GF-D8 (cell line): ENCODE measurements at places on chromosomes 7 and 10.

- no peak for DNase-seq
Measured at GRCh38 chr10:22649994-22650393, 64.4 kb downstream of the PIP4K2A start.

GRCh38 chr10:69718951-69719350 lies 82.8 kb upstream of the COL13A1 start:
- DNase-seq: no peak

DNA sequence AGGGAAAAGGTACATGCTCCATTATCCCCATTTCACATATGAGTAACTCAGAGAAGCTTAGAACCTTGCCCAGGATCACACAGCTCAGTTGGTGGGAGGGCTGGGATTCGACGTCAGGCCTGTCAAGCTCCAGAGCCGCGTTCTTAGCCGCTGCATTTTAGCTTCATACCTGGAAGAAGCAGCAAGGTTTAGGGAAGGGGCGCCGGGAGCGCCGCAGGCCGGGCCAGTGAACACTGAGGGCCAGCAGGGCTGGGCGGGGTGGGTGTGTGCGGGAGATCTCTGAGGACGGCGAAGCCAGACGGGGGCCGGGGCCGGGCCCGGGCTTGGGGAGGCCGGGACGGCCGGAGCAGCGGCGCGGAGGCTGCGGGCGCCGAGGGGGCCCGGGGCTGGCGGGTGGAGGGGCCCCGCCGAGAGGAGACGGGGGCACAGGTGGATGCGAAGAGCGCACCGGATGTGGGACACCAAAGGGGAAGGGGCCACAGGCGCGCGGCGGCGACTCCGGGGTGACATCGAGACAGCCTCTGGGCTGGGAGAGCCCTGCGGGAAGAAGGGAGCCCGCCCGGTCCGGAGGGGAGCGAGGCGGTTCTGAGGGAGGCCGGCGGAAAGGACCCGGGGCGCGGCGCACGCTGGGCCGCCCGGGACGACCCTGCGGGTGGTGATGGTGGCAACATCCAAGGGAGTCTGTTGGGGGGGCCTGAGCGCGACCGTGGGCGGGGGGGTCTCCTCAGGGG lies 498 bp downstream of the NDST2 start:
- no peak for DNase-seq

DNA sequence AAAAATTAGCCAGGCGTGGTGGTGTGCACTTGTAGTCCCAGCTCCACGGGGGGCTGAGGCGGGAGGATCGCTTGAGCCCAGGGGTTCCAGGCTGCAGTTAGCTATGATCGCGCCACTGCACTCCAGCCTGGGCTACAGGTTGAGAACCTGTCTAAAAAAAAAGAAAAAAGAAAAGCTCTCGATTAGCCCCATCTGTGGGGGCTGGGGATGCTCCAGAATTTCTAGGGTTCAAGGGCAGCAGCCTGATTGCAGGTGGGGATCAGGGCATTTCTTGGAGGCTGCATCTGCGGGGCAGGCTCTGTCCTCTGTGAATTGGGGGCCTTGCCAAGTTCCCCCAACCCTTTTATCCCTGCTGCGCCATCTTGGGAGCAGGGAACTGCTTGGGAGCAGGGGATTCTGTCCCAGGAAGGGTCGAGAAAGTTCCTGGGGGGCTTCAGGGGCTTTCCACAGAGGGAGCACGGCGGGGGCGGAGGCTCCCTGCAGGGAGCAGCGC lies 651 bp upstream of the ARPC1A start:
- no peak for DNase-seq

DNA sequence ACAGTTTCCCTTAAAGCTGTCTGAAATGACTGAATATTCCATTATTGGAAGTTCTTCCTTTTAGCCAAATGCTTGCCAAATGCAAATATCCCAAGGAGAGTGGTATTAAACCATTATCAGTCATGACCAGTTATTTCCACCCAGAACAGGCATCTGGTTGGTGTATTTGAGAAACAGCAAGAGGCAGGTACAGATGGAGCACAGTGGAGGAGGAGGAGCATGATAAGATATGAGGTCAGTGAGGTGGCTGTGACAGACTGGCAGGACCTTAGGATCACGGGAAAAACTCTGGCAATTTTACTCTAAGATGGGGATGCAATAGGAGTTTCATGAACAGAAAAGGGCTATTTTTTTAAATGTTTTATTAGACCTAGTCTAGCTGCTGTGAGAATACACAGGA lies 6.4 kb downstream of the HEPACAM2 start:
- no peak for DNase-seq

DNA sequence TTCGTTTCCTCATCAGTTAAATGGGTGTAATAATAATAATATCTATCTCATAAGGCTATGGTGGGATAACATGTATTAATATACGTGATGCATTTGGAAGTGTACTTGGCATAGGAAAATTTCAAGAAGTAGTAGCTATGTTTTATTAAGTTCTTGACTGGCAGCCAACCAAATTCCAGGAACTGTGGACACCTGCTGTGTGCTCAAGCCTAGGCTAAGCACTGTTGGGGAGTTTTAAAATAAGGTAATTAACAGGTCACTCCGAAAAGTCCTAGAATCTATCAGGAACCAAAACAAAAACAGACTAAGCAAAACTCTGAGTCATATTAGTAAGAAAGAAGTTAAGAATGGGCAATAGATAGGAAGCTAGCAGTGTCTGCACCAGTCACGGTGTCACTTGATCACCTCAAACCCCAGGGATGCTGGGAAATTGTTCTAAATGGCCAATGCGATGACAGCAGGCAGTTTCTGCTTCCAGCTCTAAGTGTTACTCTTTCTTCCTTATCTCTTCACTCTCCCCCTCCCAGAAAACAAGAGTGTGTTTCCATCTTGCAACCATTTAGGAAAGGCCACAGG lies 92.0 kb upstream of the GDF10 start:
- no peak for DNase-seq

DNA sequence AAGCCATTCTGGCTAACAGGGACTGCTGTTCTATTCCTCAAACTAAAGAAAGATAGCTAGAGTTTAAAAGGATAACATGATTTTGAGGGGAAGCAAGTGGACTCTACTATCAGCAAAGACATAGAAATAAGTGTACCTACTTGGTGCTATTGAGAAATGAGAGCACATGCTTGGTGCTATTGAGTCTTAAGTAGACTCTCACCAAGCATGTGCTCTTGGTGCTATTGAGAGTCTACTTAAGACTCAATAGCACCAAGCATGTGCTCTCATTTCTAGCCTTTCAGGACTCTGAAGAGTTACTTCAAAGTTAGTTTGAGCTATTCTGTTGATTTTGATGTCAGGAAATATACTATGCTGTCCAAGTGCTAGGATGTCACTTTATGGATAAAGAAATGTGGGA lies 733.0 kb upstream of the ZWINT start:
- DNase-seq: no peak
